Activated CD4-positive, alpha-beta T cell treated with anti-CD3 and anti-CD28 coated beads for 36 hours (primary cell): ENCODE measurements at places on chromosomes 5 and 9. TPM values are rescaled to one million over a fixed set of nuclear protein-coding genes. Genes with fewer than 3 reads are reported as not detected.
A peak's percentile ranks its signal among the peaks of the same experiment; 100 is the strongest.

DNA sequence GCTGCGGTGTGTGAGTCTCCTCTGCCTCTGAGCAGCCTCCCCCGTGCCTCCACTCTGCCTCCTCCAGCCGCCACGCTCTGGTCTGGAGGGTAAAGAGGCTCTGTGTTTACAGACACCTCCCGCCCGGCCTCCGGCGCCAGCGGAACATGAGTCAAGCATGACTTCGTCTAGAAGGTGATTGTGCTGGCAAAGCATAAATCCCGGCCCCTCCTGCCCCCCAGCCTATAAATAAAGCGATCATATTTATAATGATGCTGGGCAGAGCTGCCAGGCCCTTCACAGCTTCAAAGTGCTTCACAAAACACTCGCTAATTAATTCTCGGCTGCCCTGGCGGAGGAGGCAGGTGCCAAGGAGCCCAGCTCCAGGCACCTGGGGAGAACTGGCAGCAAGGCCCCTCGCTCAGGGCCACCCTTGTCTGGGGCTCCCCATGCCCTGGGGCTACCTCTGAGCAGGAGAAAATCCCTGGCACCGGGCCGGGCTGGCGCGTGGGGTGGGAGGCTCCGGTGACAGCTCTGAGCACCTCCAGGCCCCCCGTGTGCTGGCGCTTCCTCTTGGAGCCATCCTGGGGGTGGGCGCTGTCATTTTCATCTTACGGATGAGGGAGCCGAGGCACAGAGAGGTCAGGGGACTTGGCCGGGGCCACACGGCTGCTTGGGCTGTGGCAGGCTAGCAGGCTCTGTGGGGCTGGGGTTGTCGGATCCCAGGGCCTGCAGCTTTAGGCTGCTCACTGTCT, 87.8 kb downstream of the RXRA start:
- H3K4me3 ChIP-seq = no peak overlapping the region
- H3K4me1 ChIP-seq = no peaks in the 10 kb centered on the region
- no peak overlapping the region for H3K27ac ChIP-seq
- no peak for DNase-seq

GRCh38 chr9:237858-238345, 23.2 kb downstream of the DOCK8 start:
- H3K4me3 ChIP-seq = no peak overlapping the region
- no peaks in the 10 kb centered on the region for H3K36me3 ChIP-seq
- H3K27ac ChIP-seq = peak overlapping the region; percentile 72
- no peak for DNase-seq
- peaks cover 20% of the 10 kb centered on the region for H3K4me1 ChIP-seq

- no peaks in the 10 kb centered on the region for H3K27me3 ChIP-seq
- DNase-seq = no peak
- H3K27ac ChIP-seq = peak overlapping the region; percentile 62
- H3K36me3 ChIP-seq = peaks cover 19% of the 10 kb centered on the region
- H3K4me1 ChIP-seq = peaks cover 49% of the 10 kb centered on the region
Measured at GRCh38 chr9:33820231-33820745, 3.3 kb downstream of the UBE2R2 start.

- no peak overlapping the region for H3K27ac ChIP-seq
- H3K4me3 ChIP-seq = no peak overlapping the region
- DNase-seq = no peak
- H3K4me1 ChIP-seq = no peaks in the 10 kb centered on the region
- H3K27me3 ChIP-seq = peaks cover 23% of the 10 kb centered on the region
Measured at GRCh38 chr9:135078361-135078821, 9.1 kb upstream of the OLFM1 start.

GRCh38 chr5:116358911-116359418, 215.7 kb downstream of the SEMA6A start:
- H3K27me3 ChIP-seq = no peaks in the 10 kb centered on the region
- H3K4me3 ChIP-seq = no peak overlapping the region
- H3K4me1 ChIP-seq = no peaks in the 10 kb centered on the region
- no peak overlapping the region for H3K27ac ChIP-seq
- H3K36me3 ChIP-seq = peaks cover 18% of the 10 kb centered on the region

GRCh38 chr5:90408571-90409317, 812 bp downstream of the CETN3 start:
- no peak overlapping the region for H3K4me3 ChIP-seq
- H3K4me1 ChIP-seq = peaks cover 23% of the 10 kb centered on the region
- no peaks in the 10 kb centered on the region for H3K27me3 ChIP-seq
- H3K36me3 ChIP-seq = peaks cover 21% of the 10 kb centered on the region
- no peak overlapping the region for H3K27ac ChIP-seq

Gene CCDC180
- 1.3 TPM for total RNA-seq

Gene DMRTA1
- total RNA-seq = not detected

DNA sequence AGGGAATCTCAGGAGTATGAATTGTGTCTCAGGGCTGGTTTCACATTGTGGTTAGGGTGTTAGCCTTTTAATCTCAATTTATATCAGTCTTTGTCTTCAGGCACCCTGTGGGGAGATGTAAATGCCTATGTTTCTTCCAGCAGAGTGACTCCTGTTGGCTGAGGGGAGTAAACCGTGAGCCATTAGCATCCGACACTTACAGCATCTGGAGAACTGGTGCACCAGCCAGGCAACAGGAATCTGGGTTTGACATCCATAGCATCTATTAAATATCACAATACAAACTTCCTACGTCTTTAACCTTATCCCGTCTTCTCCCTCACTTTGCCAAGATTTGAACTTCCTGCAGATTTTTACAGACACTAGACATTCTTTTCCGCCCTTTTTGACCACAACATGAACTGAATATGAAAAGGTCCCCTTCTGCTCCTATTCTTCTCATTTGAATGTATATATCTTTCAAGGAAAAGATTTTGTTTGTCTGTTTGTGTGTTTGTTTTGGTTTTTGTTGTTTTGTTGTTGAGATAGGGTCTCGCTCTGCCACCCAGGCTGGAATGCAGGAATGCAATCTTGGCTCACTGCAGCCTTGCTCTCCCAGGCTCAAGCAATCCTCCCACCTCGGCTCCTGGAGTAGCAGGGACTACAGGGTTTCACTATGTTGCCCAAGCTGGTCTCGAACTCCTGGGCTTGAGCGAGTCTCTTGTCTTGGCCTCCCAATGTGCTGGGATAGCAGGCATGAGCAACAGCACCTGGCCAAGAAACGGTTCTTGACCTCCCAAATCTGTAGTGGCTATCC, 626.2 kb downstream of the TLR4 start:
- no peaks in the 10 kb centered on the region for H3K27me3 ChIP-seq
- no peaks in the 10 kb centered on the region for H3K36me3 ChIP-seq
- H3K27ac ChIP-seq = no peak overlapping the region
- H3K4me3 ChIP-seq = no peak overlapping the region
- no peaks in the 10 kb centered on the region for H3K4me1 ChIP-seq

Gene GMCL2
- not detected for total RNA-seq
